NCI-H526 treated with DMSO at 0.1 percent for 48 hours (cell line): ENCODE measurements at places on chromosomes 11 and 22.

DNA sequence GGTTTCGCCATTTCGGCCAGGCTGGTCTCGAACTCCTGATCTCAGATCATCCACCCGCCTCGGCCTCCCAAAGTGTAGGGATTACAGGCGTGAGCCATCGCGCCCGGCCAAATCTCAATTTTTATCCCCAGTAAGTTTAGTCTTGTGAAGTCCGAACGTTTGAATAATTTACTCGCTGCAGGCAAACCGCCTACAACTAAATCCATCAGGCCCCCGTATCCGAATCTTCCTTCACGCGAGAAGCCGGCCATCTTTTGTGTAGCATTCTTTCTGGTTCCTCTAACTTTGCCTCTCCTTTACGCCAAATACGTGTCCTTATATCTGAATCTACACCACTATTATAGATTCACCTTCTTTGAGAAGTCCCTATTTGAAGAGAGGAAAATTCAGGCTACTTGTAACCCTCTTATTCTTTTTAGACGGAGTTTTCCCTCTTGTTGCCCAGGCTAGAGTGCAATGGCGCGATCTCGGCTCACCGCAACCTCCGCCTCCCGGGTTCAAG, 581 bp upstream of the EIF3L start:
- no peak for DNase-seq

- no peak for DNase-seq
These were observed 50.7 kb downstream of the OTOG start for GRCh38 chr11:17597770-17598169.

- DNase-seq: no peak
These were observed 6.2 kb upstream of the RGL4 start for GRCh38 chr22:23684561-23685031.

GRCh38 chr22:27105142-27106025, 448.0 kb downstream of the MIAT start:
- DNase-seq: no peak

DNA sequence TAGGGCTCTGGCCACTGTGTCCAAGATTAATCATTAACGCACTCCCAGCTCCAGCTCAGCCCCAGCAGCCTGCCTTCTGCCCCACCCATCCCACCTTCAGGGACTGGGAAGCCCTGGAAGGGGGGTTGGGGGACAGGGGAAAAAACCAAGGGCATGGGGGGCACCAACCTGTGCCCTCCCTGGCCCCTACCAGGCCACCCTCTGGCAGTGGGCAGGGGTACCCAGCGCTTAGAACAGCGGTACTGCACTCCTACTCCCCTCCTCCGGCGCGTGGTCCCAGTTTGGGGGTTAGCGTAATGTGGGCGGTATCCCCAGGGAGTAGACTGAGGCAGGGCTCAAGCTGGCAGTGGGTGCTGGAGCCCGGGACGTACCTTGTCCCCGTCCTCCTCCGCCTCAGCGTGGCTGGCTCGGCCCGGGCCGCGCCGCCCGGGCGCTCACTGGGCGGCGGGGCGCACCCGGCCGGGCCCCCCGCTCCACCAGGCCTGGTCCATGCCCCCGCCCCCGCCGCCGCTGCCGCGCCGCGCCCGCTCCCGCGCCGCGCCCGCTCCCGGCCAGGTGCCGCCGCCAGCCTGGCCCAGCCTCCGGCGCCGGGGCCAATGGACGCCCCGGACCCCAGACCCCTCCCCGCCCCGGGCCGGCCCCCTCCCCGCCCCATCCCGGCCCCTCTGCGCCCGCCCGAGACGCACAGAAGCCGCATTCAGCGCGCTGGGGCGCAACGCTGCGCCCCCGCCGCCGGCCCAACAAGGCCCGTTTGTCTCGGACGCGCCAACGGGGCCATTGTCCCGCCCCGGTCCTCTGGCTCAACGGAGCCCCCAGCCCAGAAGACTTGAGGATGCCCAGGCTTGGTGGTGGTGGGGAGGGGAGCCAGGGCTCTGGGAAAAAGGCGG, at the start of gene GAL3ST1:
GAL3ST1 (minus strand) TSS at position 571 of the 887 bp plus-strand sequence. CDS start 17,273 bp downstream, outside the sequence.
- DNase-seq: peak; percentile 51

DNA sequence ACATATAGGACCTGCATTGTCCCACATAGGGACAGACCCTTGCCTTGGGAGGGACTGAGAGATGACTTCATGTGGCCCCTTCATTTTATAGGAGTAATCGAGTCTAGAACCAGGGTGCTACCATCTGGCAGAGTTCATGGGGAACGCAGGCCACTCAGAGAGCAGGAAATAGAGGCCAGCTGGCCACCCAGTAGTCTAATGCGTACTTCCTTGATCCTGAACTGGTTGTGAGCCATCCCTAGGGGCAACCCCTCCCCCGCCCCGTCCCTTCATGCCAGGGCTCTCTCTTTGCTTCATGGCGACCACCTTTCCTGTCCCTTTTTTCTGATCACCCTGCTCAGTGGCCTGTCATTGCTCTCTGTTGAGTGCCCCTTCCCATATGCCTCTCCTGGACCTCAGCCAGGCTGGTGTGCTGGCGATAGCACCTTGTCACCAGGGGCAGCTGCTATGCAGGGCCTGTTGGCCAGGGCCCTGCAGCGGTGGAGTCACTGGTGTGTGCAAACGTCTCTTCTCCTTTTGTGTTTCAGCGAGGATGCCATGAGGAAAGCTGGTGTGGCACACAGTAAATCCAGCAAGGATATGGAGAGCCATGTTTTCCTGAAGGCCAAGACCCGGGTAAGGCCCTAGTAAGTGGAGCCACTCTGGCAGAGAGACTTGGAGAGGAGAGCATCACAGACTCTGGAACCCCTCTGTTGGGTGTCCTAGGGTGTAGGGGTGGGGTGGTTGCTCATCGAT, 29.3 kb downstream of the MED15 start:
- no peak for DNase-seq

DNA sequence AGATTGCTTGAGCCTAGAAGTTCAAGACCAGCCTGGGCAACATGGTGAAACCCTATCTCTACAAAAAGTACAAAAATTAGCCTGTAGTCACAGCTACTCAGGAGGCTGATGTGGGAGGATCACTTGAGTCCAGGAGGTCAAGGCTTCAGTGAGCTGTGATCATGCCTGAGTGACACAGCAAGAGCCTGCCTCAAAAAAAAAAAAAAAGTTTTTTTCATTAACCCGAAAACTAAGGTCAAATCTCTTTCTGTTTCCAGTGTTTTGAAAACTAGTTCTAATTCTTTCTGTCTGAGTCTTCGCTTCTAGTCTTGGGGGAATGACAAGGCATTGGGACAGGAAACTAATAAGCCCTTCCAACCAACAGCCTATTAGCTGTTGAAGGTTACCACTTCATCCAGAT, 57.6 kb downstream of the LIF start:
- no peak for DNase-seq

DNA sequence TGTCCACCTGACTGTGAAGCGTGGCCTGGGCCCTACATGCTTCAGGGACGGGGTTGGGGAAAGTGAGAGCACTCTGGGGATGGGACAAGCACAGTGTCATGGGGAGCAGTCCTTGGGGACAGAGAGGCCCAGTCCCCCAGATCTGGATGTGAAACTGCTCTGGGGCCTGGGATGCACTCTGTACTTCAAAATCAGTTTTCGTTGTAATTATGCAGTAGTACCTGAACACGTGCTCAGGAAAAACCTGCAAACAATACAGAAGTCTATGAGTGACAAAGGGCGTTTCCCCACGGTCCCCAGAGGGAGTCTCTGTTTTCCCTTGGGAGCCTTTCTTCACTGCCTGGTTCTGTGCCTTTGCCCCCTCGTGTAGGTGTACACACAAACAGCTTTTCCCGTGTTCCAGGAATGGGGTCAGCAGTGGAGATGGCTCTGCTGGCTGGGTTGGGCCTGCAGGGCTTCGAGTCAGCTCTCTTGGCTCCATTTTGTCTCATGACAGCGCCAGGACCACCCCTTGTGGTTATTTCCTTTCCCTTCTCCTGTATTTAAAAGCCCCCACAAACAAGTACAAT, 5.2 kb upstream of the TNFRSF13C start:
- peak; percentile 36 for DNase-seq

DNA sequence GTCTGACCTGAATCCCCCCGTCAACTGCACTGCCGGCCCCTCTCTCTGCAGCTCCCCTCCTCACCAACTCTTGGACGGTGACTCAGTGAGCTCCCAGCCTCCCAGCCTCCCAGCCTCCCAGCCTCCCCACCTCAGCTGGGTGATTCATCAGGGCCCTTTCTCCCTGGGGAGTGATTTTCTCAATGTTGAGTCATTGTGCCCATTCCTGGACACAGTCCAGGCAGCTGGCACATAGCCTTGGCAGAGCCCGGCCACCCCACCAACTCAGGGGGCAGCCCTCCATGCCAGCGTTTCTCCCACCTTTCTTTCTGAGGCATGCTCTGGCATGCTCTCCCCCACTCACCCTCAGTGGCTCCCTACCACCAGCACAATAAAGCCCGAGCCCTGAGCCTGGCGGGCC, 30.7 kb downstream of the PDE2A start:
- DNase-seq: no peak

GRCh38 chr11:105489446-105489845, 120.4 kb upstream of the GRIA4 start:
- no peak for DNase-seq

DNA sequence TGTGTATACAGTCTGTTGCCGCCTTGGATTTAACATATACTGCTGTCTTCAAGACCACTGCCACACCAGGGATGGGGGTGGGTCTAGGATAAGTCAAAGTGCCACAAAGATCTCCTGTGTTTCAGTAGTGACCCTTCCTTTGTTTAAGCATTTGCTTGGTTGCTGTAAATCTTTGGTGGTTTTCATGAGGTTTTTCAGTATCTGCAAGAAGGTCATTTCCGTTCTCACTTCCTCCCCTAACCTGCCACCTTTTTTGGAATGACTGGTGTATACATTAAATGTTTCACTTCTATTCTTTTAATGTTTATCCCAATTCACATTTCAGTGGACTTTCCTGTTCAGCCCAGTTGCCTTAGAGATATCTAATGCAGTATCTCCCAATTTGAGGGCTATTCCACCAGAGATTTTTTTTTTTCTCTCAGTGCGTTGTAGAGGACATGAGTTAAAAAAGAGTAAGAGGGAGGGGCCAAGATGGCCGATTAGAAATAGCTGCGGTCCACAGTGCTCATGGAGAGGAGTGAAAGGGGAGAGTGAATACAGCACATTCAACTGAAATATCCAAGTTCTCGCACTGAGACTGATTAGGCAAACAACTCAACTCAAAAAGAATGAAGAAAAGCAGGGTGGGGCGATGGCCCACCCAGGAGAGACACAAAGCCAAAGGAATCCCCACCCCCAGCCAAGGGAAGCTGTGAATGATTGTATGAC, 43.2 kb downstream of the USP47 start:
- DNase-seq: no peak

DNA sequence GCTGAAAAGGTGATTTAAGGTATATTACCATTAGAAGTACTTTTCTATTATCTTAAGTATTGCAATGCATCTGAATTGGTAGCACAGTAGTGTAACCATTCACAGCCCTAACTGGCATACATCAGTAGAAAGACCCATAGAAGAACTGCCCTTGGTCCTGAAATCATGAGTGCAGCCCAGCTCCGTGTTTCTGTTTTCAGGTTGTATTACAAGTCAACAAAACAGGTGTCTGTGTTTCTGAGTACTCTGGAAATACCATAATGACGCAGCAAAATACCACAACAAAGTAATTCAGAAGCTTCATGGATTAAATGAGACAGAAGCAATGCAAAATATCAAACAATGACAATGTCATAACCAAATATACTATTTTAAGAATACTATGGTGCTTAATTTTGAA, 226.3 kb downstream of the OPCML start:
- no peak for DNase-seq

DNA sequence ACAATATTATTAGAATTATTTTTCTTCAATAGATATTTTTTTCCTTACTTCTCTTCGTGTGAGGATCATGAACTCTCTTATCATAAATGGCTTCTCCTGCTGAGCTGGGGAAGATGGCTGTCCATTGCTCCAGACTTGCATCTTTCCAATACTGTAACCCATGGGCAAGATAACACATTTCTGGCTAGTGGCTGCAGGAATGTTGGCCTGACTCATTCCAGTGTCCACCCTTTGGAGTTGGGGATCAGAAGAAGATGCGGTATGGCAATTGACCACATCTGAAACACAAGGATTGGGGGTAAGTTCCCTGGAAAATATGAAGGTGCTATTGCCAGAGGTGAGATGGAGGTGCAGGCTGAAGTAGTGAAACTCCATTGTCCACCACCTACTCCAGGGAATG, 92.8 kb downstream of the FAR1 start:
- DNase-seq: no peak

- DNase-seq: peak; percentile 62
These were observed 1.3 kb downstream of the TIGD3 start for GRCh38 chr11:65355776-65356393.

DNA sequence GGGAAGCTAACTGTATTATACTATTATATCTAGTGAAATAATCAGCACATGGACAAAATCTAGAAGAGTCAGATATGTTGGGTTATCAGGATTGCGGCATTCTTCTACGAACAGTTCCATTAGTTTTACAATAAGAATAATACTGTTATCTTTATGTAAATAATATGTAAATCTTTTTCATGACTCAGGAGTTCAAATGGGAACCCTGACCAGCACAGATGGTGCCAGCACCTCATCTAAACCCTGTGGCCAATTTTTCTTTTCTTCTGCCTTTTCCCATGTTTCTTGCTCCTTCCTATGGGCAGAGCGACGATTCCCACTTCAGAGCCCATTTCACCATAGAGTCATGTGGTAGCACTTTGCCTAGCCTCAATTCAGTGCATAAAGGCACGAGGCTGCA, 68.4 kb upstream of the CYP2D6 start:
- no peak for DNase-seq

DNA sequence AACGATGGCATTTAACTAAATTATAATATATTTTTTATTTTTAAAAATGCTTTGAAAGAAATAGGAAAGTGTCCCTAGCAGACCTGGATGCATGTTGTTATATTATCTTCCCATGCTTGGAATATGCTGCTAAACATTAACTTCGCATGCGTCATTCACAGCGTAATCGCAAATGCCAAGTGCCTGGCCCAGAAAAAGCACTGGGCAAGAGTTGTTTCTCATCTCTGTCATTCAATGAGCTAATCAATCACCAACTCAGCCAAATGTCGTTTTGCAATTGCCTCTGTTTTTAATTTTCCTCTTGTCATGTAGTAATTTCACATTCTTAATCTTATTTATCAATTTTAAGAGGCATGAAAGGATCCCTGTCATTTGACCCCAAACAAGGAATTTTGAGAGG, 1421.9 kb downstream of the BRD1 start:
- DNase-seq: no peak

GRCh38 chr11:80414181-80415165, 973.6 kb upstream of the TENM4 start:
- DNase-seq: no peak

GRCh38 chr22:32985899-32986765, 72.0 kb downstream of the SYN3 start:
- peak; percentile 10 for DNase-seq

GRCh38 chr11:94675239-94675638, 92.9 kb upstream of the AMOTL1 start:
- DNase-seq: no peak

DNA sequence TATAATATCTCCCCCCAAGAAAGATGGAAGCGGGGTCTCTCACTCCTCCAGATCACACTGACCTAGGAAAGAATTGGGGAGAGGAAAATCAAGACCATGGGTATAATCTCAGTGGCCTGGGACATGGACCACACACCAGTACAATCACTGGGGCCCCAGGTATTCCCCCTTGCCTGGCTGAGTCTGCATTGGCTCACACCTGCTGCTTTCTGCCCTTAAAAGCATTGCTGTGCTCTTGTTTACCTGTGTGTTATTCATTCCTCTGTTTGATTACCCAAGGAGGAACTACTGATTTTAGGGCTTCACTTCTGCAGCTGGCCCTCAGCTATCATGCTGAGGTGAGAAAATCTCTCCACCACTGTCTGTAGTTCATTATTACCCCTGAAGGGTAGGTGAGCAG, 14.0 kb upstream of the PARVA start:
- DNase-seq: no peak

- DNase-seq: no peak
These were observed 2.6 kb downstream of the PHLDA2 start for GRCh38 chr11:2926611-2927051.
